ENCODE measurements at places on chromosomes 13 and 19.

DNA sequence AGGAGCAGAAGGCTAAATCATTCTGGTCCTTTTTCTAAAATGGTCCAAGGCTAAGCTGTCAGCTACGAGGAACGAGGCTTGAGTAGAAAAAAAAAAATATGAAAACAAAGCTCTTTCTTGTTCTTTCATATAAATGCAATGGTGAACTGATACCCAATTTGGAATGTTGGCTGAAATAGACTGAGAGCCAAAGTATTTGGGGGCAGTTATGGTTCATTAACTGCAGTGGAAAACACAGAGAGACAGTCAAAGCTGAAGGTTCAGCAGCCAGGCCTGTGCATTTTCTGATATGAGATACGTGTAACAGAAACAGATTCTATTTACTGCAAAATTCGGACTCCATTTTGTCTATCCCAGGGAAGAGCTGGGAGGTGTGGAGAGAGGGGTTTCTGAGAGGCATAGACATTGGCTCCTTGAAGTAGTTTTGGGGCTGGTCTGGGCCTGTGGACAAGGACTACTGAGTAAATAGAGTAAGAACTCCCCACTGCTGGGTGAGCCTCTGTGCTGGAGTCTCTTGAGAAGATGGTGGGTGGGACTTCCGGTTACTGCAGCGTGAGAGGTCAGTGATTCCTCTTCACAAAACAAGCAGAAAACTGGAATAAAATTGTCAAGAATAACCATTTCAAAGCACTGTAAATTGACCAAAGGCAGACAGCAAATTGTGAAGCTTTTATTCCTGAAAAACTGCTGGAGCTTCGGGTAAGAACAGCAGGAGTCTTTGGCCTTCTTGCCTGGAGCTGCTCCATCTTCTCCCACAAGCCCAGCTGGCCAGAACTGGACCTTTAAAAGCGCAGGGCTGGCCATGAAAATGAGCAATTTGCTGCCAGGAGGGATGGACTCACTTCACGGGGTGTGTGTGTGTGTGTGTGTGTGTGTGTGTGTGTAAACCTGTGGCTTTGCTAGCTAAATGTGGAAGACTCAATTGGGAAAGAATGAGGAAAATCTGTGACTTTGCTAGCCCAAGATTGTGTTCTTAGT is 43.1 kb upstream of the CNMD start:
- no peak for DNase-seq

- peak; percentile 57 for DNase-seq
Measured at GRCh38 chr13:98664047-98664446, 87.1 kb upstream of the STK24 start.

- no peak for DNase-seq
Measured at GRCh38 chr13:33560726-33561125, 257.2 kb upstream of the RFC3 start.

- no peak for DNase-seq
Measured at GRCh38 chr13:19658831-19659230, 25.4 kb downstream of the MPHOSPH8 start.

DNA sequence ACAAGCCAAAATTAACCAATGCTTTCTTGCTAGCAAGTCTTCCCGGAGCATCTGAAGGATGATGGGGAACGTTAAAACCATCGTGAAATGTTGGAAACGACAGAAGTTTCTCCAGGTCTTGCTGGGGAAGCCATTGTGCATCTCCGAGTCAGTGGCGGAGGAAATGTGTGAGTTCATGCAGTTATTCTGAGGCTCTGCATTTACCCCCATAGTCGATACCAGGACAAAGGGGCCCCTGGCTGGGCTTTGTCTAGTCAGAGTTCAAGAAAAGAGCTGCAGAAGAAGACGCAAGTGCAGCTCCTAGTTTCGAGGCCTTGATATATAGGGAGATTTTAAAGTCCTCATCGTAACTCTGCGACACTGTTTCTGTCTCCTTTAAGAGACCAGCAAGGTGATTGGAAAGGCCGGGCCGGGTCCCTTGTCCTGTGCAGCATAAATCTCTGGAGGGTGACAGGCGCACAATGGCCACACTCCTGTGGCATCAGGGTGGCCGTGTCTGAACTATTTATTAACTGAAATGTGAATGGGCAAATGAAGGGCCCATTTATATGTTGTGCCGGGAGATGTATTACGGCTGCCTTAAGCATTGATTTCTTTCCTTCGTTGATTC is 172.0 kb downstream of the TEX29 start:
- no peak for DNase-seq

DNA sequence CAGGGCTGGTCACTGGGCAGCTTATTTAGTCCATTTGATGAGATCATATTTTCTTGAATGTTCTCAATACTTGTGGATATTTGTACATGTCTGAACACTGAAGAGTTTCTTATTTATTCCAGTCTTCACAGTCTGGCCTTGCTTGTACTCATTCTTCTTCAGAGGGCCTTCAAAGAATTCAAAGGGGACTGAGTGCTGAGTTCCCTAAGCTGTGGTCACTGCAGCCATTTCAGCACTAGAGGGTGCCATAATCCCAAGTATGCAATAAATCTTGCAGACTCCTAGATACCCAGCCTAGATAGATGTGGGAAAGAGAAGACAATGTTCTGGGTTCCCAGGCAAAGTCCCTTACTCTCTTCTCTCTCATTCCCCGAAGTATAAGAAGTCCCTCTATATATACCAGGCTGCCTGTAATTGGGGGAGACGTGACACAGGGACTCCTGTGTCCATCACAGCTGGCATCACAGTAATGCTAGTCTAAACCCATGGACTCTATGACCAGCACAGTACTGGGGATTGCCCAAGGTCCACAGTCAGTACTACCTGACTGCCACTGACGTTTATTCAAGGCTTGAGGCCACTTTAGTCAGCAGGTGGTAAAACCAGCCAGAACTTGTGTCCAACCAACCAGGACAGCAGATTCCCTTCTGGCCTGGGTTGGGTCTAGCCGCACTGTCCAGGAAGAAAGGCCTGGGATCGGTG is 8.9 kb upstream of the VN1R1 start:
- DNase-seq = no peak

DNA sequence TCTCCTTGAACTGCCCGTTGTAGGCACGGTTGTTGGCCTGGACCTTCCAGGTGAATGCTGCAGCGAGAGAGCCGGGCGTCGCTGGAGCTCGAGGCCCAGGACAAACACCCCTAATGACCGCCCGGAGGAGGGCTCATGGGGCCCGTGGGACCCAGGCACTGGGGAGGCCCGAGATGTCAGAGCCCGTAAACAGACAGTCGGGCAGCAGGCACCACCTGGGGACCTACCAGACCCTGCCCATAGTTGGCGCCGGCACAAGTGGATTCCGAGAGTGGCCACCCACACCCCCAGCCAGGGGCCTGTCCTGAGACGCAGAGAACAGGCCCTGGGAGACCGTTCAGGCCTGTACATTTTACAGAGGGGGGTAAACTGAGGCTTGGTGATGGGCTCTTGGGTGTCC is 2.4 kb downstream of the ATP8B3 start:
- DNase-seq = no peak
